Fibroblast of villous mesenchyme (primary cell): ENCODE measurements at places on chromosomes 6 and 20. TPM values are rescaled to one million over a fixed set of nuclear protein-coding genes. Genes with fewer than 3 reads are reported as not detected.

GRCh38 chr20:22348010-22348409 is 236.4 kb downstream of the FOXA2 start:
- no peak for DNase-seq

- no peak for DNase-seq
Observed at GRCh38 chr6:168232989-168233874, 86.3 kb downstream of the DACT2 start.

Gene C20orf202
- total RNA-seq: under 0.01 TPM in 1 of 2 replicates, not detected in the other

GRCh38 chr20:16955462-16955861 is 207.3 kb downstream of the OTOR start:
- DNase-seq: no peak

DNA sequence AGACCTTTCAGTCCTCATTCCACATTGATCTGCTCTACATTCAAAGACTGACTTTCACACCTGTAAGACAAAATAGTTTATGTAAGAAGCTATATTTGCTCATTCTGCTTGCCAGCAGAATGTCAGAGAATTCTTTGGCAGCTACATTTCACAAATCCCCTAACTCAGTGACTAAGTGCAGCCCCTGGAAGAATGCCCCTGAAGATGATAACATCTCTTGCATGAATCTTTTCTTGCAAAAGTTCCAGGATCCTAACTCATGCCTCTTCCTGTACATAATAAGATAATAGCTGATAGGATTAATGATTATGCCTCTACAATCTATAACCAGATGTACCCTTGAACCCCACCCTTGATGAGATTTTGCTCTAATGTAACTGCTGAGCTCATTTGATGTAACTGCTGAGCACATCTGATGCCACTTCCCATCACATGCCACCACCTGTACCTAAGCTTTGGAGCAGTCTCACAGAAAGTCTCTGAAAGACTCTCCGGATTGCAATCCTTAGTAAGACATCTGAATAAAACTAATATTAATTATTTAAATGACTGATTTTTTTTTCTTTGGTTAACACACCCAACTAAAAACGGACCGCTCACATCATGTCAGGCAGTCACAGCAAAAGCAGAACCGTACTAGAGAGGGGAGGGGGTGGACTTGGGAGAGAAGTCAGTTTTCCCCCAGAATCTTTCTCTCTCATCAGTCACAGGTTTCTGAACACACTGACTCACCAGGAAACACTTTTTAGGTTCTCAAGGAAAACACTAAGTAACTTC is 684 bp upstream of the DNAH8 start:
- DNase-seq: no peak

Gene CHMP4B
- total RNA-seq: 28.3 and 32.0 TPM in 2 replicates

DNA sequence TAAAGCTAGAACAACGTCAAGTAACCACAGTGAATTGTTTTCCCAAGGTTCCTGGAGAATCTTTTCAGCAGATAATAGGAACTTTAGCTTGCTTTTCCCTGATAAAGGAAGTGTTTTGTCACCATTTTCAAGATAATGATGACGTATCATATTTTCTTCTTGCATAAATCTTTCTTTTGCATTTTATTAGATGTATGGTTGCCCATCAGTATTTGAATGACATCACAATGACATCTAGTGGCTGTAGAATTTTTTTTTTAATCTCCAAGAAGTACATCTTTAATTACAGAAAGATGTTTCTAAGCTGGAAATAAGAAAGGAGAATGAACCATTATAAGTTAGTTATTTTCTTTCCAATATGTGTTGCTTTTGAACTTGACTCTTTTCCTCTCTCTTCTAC is 83.0 kb downstream of the CENPW start:
- DNase-seq: no peak

- no peak for DNase-seq
Observed at GRCh38 chr6:106039897-106040592, 46.1 kb upstream of the PRDM1 start.

DNA sequence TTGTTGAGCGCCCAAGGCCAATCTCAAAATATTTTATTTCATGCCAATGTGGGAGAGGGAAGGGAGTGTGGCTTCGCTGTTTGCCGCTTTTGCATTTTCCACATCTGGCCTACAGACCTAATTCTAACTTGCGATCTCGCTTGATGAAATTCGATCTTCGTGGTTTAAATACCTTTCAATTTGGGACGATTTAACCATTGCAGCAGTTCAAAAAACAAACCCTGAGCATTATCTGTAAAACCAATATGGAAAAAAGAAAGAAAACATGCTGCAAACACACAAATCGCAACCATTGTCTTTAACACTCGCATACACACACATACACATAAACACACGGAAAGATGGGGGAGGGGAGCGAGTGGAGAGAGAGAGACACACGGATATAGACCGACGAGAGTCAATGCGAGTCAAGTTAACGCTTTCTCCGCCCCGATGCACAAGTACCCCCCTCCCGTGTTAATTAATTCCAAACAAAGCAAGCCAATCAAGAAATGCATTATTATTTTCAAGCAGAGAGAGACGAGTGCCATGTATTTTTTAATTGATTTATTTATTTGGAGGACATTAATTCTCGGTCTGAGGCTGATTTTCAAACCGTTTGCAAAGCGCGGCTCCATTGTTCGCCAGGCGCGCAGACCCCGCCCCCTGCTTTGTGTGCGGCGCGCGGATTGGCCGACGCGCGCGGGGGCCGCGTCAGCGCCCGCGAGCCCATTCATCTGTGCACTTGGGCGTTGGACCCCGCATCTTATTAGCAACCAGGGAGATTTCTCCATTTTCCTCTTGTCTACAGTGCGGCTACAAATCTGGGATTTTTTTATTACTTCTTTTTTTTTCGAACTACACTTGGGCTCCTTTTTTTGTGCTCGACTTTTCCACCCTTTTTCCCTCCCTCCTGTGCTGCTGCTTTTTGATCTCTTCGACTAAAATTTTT is at the start of gene MARCKS:
MARCKS (plus strand) TSS at position 721 of the 931 bp plus-strand sequence. CDS start 401 bp downstream, outside the sequence.
- DNase-seq: peak; percentile 92

Gene NT5DC1
- 5.2 and 7.8 TPM in 2 replicates for total RNA-seq
